Skin of body (tissue), 3 donors: ENCODE measurements at places on chromosomes 12 and 14. TPM values are rescaled to one million over a fixed set of nuclear protein-coding genes. Genes with fewer than 3 reads are reported as not detected.
A peak's percentile ranks its signal among the peaks of the same experiment; 100 is the strongest.

DNA sequence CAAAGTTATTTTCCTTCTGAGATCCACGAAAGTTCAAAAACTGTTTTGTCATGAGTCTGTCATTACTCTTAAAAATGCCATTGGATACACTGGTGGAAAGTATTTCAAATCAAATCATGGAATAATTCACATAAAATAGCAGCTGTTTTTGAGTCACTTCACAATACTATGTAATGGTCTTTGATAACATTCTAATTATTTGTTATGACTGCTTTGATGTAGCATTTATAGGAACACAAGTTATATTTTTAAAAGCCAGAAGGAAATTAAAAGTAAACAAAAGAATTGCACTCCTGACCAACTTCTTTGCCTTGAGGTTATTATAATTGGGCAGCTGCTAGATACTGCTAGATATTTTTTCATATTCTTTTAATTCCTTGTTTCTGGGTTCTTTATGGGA, 473.2 kb downstream of the CCER1 start:
- no peak for DNase-seq

GRCh38 chr12:101039848-101040531, 170.0 kb downstream of the SLC5A8 start:
- DNase-seq: no peak

DNA sequence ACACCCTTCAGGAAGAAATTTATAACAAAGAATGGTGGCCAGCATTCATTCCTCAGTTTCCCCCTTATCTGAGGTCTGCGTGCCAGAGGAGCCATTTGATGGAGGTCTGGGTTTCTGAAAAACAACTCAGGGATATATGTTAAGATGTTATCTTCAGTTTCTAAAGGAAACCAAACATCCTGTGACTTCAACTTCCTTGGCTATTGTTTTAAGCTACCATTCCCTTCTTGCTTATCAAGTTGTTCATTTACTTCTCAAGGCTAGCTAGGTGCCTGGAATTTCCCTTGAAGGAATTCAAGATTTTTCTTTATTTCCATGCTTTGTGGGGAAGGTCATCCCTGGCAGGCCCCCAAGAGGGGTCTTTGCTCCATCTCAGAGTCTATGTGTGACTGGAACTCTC, 27.1 kb upstream of the OXA1L start:
- no peak for DNase-seq

Gene KLHDC1
- 10.1 TPM for total RNA-seq

DNA sequence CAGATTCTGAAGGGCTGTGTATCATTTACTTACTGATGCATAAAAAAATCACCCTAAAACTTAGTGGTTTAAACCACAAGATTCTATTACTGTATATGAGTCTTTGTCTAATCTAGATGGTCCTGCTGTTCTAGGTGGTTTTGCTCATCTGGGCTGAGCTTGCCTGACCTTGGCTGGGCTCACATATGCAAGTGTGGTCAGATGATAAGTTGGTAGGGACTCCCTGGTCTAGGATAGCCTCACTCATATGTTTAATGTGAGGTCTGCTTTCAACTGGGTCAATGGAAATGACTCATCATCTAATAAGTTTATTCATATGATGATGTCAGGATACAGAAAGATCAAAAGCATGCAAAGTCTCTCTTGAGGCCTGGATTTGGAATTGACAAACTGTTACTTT, 887.8 kb downstream of the TRHDE start:
- DNase-seq: no peak

GRCh38 chr12:10243818-10244520, 31.3 kb downstream of the GABARAPL1 start:
- no peak for DNase-seq

Gene RHEBL1
- total RNA-seq: 0.69 TPM

- DNase-seq: no peak
Observed at GRCh38 chr12:94575645-94576403, 74.5 kb downstream of the TMCC3 start.

Gene YLPM1
- total RNA-seq: 61.7 TPM

DNA sequence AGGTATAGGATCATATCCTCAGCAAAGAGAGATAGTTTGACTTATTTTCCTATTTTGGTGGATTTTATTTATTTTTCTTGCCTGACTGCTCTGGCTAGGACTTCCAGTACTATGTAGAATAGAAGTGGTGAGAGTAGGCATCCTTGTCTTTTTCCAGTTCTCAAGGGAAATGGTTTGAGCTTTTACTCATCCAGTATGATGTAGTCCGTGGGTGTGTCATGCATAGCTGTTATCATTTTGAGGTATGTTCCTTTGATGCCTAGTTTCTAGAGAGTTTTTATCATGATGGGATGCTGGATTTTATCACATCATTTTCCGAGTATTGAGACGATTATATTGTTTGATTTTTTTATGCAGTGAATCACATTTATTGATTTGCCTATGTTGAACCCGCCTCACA, 97.2 kb downstream of the MGAT4C start:
- no peak for DNase-seq

DNA sequence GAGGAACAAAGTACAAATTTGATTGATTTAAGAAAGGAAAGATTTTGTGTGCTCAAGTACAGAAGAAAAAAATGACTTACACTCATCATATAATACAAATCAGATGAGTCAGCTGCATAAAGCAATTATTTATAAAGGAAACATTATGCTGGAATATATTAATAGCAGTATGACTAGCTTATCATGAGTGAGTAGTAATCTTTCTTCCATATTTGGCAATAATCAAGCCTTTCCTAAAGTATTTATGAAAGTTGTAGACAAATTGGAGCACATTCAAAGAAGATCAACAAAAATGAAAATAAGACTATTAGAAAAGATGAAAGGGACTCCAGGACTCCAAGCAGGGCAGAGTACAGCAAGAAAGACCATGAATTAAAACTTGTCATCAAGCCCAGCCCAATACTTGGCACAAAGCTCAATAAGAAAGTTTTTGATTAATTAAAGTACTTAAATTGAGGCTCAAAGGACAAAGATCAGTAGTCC, 32.8 kb downstream of the CCER1 start:
- DNase-seq: peak; percentile 68

DNA sequence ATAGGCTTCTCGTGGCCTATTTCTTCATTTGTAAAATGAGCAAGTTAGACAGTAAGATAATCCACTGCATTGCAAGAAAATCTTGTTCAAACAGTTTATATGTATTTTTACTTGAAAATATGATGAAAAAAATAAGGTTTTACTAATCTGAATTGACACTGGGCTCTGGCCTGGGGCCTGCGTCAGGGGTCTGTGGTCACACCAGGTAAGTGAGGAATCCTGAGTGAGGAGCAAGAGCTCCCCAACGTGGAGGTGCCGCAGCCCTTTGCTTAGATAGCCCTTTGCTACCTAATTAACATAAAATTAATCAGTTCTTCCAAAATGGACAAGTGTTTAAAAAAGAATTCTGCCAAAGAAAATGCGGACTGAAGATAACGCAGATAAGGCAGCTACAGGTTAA, 39.1 kb upstream of the STAB2 start:
- DNase-seq: no peak

- DNase-seq: no peak
Observed at GRCh38 chr12:109352184-109352583, 4.5 kb downstream of the MYO1H start.

DNA sequence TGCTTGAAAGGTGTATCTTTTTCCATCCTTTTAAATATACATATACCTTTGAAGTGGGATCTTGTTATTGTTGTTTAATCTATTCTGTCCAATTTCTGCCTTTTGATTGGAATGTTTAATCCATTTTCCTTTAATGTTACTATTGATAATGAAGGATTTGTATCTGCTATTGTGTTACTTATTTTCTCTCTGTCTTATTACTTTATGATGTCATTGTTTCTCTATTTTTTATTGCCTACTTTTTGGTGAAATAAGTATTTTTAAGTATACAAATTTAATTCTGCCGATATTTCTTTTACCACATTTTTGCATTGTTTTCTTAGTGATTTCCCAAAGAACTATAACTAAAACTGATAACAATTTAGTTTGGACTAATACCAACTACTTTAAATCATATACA, 121.8 kb downstream of the RASSF9 start:
- no peak for DNase-seq

DNA sequence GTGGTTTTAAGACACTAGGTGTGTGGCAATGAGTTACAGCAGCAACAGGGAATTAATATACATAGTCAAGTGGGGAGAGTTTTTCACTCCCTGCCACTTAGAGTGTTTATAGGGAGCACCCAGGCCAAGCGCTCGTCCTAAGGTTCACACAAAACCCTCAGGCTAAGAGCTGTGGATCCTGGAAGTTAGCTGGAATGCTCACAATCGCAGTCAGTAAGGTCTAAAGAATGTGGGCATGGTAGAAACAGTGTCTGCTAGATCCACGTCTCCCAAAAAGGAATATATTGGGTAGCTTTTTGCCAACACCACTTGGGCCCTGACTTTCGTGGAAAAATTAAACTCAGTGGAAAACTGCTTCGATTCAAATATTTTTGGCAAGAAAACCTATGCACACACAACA, 36.6 kb downstream of the STAB2 start:
- no peak for DNase-seq

DNA sequence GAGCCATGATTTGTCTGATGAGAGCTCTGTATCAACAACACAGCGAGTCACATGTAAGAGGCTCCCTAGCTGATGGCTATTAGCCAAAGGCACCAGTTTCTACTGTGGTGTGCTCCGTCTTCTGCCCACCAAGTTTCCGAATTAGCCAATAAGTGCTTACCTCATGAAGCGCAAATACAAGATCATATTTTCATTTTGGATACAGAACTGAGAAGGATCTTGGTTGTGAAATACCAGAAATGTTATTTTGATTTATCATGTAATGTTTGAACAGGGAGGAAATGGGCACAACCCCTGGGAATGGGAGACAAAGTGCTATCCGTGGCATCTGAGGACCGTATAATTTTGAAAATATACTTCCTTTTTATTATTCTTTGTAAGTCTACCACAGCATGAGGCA, 234.3 kb downstream of the DACT1 start:
- no peak for DNase-seq

DNA sequence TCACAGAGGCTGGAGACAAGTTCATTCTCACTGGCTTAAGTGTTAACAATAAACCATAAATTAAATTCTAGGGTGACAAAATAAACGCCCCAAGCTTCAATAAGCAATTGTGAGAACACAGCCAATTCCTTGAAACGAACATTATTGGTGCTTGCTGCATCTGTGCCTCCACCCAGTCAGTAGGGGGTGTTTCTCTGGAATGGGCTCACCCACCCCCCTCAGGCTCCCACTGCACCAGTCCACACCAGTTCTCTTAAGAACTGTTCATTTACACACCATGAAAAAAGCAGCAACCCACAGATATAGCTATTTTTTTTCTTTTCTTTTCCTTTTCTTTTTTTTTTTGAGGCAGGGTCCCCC, 34.7 kb downstream of the CDC42BPB start:
- peak; percentile 33 for DNase-seq

Gene HOXC6
- 6.0 TPM for total RNA-seq

Gene DIO2
- 8.6 TPM for total RNA-seq

GRCh38 chr14:100065942-100066574, 836 bp downstream of the EVL start:
- DNase-seq: no peak

DNA sequence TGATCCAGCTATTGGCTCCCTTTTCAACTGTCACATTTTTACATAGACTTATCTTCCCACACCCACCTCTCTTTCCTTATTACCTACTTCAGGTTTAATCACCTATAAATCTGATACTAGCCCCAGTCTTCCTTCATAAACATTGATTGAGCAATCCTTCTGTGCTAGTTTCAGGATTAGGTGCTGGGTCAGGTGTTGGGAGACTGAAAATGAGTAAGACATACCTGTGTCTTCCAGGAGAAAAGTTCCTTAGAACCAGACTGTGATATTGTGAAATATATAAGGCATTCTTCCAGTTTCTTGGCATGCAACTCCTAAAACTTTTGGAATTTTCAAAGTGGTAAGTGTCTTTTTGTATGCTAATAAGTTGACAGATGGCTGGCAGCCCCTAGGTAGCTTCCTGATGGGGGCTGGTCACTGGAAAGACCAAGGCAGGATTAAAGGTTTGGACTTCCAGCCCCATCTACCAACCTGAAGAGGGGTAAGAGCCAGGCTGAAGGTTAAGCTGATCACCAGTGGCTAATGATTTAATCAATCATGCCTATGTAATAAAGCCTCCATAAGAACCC, 4.6 kb downstream of the ANO6 start:
- DNase-seq: no peak

GRCh38 chr12:32049956-32050355, 56.7 kb upstream of the BICD1 start:
- DNase-seq: no peak

Gene C1S
- 99.0 TPM for total RNA-seq

DNA sequence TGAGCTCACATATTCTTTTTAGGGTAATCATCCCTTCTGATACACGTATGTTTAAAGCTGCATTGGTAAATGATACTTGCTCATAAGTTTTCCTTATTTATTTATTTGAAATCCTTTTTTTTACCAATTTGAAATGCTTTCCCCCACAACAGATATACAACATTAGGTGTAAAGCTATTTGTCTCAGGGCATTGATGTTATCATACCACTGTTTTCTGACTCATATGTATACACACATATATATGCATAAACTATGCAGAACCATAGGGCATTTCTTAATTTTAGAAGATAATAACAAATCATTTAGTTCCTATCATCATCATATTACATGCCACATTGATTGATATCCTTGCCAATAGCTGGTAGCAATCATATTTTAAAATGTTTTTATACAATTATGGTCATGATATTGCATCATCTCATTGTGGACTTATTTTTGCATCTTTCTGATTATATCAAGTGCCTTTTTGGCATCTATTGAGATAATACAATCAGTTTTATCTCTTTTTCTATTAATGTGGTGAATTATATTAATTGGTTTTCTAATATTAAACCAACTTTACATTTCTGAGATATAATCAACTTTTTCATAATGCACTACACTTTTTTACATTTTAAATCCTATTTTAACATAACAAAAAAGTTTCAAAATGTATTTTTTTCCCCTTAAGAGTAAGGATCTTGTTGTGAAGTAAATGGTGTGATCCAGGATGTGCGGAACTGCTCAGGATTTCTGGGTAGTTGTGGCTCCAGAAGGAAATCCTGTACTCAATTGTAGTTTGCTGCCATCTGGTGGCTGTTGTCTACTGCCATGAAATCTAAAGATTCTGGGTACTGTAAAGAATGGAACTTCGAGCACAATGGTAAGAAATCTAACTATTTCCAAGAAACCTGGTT, 16.7 kb downstream of the OR9K2 start:
- DNase-seq: no peak

Gene ACOT6
- not detected for total RNA-seq

- no peak for DNase-seq
Observed at GRCh38 chr14:23445773-23446172, 10.3 kb upstream of the MYH7 start.

- no peak for DNase-seq
Observed at GRCh38 chr14:61435563-61436337, 114.4 kb downstream of the PRKCH start.

Gene SLC4A8
- total RNA-seq: 1.9 TPM
